Stimulated activated CD4-positive, alpha-beta T cell treated with anti-CD3 and anti-CD28 coated beads, Interleukin-2, amount 100 ng/mL, for 24 hours (primary cell): ENCODE measurements at places on chromosomes 1 and 21.

DNA sequence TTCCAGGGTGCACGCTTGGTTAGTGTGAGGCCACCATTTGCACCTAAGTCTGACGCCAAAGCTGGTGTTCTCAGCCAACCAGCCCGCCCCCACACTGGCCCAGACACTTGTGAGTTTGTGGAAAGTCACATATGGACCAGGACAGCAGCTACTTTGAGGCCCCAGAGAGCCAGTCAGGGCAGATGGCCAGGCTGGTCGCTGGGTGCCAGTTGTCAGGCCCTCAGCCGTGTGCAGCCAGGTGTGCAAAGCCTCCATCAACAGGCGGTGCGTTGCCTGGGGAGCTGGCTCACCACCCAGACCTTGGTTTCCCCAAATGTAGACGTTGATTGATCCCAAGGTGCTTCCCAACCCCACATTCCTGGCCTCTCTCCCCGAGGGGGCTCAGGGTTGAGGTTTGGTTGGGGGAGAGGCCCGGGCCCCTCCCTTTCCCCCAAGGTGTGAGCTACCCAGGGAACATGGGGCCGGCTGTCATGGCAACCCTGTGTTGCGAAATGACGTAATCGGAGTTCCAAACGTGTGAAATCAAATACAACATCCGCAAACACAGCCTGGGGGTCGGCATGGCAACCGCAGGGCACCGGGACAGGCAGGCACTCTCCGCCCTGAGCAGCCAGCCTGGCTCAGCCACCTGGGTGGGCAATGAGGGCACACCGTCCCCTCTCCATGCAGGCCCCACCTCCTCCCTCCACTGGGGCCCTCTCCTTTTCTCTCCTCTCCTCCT is 42.2 kb upstream of the WNT4 start:
- DNase-seq = no peak

DNA sequence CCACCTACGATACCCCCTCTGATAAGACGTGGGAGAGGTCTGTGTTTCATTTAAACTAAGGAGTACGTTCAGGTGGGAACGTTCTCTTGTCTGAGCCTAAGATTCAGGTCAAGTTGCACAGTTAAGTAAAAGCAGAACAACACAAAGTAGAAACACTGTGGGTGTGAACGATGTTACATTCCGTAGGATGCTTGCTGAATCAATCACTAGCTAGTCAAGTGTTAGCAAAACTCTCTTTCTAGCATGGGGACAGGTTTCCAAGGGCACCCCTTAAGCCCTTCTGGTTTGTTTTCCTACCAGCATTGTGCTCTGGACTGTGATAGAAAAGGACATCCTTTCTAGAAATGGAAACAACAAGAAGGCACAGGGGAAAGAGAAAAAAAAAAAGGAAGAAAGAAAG is 13.3 kb downstream of the C1orf162 start:
- no peak for DNase-seq

DNA sequence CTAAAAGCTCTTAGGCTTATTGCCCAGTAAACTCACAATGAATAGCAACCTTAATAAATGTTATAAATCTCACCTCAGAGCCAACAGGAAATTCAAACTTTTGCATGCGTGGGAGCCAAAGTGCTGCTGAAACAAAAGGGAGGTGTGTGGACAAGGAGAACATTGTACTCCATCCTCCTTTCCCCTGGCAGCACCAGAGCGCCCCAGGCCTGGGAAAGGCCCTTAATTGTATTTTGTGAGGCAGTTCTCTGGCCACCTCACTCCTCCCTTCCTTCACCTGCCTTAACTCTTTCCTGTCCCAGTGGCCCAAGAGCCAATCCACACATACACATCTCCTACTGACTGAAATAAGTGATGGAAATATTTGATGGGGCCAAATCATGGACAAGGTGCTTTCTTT is 648.5 kb downstream of the LMO4 start:
- no peak for DNase-seq

GRCh38 chr21:38805328-38806152 is at the start of gene ETS2:
ETS2 (plus strand) TSS chr21:38805929; CDS start chr21:38810035, 4,106 bp downstream.
- peak; percentile 82 for DNase-seq

- no peak for DNase-seq
Observed at GRCh38 chr1:234981758-234982157, 146.9 kb downstream of the TOMM20 start.
